ENCODE measurements at places on chromosomes 12 and 14. TPM values are rescaled to one million over a fixed set of nuclear protein-coding genes. Genes with fewer than 3 reads are reported as not detected.

MYO1H gene
- total RNA-seq: not detected

TMEM179 gene
- 0.30 TPM for total RNA-seq

GTF2H3 gene
- 18.6 TPM for total RNA-seq

GALNT4 gene
- total RNA-seq: 4.5 TPM

C12orf76 gene
- total RNA-seq: 14.0 TPM

RNU6-8 gene
- total RNA-seq: not detected

KRT71 gene
- not detected for total RNA-seq

PPP1R12A gene
- 75.3 TPM for total RNA-seq

PLCZ1 gene
- total RNA-seq: not detected

PSMB5 gene
- 73.8 TPM for total RNA-seq

DBX2 gene
- total RNA-seq: not detected

PRPF40B gene
- total RNA-seq: 30.4 TPM

PRIMA1 gene
- total RNA-seq: 2.9 TPM

JKAMP gene
- total RNA-seq: 34.9 TPM

HOXC10 gene
- 0.23 TPM for total RNA-seq

RAPGEF3 gene
- total RNA-seq: 104 TPM

Data from ovary (tissue), 10 donors.